Chondrocyte (in vitro differentiated cells): ENCODE measurements at places on chromosomes 4 and X. TPM values are rescaled to one million over a fixed set of nuclear protein-coding genes. Genes with fewer than 3 reads are reported as not detected.

DNA sequence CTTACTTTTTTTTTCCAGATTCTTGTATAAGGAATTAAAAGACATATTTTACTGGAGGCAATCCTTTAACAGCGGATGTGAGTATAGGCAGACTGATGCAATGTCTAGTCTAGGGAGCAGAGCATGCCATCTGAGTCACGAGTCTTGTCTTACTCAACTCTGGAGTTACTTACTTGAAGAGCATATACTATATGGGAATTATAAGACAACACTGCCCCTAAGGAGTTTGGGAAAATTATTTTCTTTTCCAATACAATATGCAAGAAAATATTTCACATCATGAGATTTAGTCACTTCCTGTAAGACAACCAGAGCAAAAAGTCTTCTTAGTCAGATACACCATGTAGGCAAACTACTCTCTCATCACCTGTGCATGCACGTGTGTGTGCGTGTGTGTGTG, 537.3 kb upstream of the FTHL17 start:
- H3K4me1 ChIP-seq: peaks cover 44% of the 10 kb centered on the region
- H3K27me3 ChIP-seq: no peaks in the 10 kb centered on the region
- no peak overlapping the region for H3K4me3 ChIP-seq
- H3K36me3 ChIP-seq: no peaks in the 10 kb centered on the region

DNA sequence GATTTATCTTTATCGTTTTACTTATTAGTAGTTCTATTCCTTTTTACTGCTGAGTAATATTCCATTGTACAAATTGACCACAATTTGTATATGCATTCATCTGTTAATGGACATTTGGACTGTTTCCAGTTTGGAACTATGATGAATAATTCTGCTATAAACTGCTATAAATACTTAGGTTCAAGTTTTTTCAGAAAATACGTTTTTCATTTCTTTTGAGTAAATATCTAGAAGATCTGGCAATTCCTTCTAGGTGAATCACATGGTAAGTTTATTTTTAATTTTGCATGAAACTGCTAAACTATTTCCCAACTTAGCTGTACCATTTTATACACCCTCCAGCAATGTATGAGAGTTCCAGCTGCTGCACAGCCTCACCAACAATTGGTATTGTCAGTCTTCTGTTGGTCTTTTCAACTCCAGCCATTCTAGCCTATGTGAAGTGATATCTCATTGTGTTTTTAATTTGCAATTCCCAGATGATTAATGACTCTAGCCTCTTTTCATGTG, 22.2 kb downstream of the LIN54 start:
- H3K36me3 ChIP-seq: no peaks in the 10 kb centered on the region
- DNase-seq: no peak
- H3K27ac ChIP-seq: peak overlapping the region; percentile 81
- H3K27me3 ChIP-seq: no peaks in the 10 kb centered on the region

DNA sequence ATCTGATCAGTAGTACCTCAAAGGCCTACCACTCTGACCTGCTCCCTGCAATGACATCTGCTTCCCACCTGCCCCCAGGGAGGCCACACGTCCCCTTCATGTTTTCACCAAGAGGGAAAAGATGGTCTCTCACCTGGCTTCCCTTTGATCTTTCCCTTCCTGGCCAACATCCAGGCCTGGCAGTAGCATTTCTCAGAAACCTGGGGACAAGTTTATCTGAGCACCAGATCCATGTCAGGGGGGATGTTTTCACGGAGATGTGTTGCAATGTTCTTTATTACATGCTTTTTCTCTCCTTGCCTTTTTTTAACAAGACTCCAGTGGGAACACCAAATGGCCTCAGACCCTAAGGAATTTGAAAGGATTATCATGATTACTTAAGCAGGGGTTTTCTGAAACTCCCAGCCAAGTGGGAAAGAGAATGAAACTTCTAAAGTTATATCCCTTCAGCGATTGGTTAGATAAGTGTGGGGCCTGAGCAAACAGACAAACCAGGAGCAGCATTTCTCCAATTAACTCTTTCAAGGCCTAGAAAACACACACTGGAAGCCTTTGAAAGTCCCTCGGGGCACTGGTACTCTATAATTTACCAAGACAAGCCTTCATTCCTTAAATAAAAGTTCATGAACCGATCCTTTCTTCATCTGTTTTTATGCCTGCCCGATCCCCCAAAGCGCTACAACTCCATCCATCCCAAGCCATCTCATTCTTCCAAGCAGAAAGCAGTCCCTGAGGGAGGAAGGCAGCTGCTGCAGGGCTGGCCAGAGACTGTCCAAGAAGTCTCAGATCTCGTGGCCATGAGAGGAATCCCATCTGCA, 94.1 kb downstream of the BCOR start:
- DNase-seq: no peak
- peaks cover 5% of the 10 kb centered on the region for H3K27me3 ChIP-seq
- no peaks in the 10 kb centered on the region for H3K36me3 ChIP-seq

- H3K36me3 ChIP-seq: peaks cover 41% of the 10 kb centered on the region
- DNase-seq: no peak
- H3K4me1 ChIP-seq: peaks cover 51% of the 10 kb centered on the region
- H3K27me3 ChIP-seq: no peaks in the 10 kb centered on the region
- H3K27ac ChIP-seq: no peak overlapping the region
These were observed 8.3 kb downstream of the HNRNPDL start for GRCh38 chr4:82421796-82422560.

GRCh38 chr4:176002007-176002613, 63.5 kb upstream of the WDR17 start:
- peak overlapping the region; percentile 74 for H3K4me3 ChIP-seq
- no peak overlapping the region for H3K27ac ChIP-seq
- peaks cover 17% of the 10 kb centered on the region for H3K4me1 ChIP-seq
- peaks cover 59% of the 10 kb centered on the region for H3K27me3 ChIP-seq
- no peak for DNase-seq
- no peaks in the 10 kb centered on the region for H3K36me3 ChIP-seq

- no peak for DNase-seq
- no peak overlapping the region for H3K4me3 ChIP-seq
- peaks cover 9% of the 10 kb centered on the region for H3K36me3 ChIP-seq
- H3K27me3 ChIP-seq: no peaks in the 10 kb centered on the region
These were observed 213.4 kb upstream of the JADE1 start for GRCh38 chr4:128596115-128596514.

DNA sequence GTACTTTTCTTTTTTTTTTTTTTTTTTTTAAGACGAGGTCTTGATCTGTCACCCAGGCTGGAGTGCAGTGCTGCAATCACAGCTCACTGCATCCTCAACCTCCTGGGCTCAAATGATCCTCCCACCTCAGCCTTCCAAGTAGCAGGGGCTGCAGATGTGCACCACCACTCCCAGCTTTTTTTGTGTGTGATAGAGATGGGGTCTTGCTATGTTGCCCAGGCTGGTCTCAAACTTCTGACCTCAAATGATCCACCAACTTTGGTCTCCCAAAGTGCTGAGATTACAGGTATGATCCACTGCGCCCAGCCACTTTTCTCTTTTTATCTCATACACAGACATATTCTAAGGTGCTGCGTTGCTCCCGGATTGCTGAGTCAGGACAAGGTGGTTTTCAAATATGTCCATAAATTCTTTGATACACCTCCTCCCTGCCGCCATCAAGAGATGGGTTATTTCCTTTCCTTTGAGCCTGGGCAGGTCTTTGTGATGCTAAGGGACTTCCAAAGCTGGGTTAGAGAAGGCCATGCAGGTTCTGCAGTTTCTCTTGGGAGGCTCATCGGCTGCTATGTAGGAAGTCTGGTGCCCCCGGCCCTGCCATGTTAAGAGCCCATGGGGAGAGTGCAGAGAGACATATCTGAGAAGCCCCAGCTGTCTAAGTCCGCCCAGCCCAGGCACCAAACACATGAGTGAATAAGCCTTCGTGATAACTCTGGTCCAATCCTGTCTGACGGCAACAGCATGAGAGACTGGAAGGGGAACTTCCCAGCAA, 8.4 kb upstream of the PLA2G12A start:
- H3K36me3 ChIP-seq: no peaks in the 10 kb centered on the region
- H3K4me3 ChIP-seq: no peak overlapping the region
- no peak for DNase-seq
- no peak overlapping the region for H3K27ac ChIP-seq
- peaks cover 11% of the 10 kb centered on the region for H3K4me1 ChIP-seq

DNA sequence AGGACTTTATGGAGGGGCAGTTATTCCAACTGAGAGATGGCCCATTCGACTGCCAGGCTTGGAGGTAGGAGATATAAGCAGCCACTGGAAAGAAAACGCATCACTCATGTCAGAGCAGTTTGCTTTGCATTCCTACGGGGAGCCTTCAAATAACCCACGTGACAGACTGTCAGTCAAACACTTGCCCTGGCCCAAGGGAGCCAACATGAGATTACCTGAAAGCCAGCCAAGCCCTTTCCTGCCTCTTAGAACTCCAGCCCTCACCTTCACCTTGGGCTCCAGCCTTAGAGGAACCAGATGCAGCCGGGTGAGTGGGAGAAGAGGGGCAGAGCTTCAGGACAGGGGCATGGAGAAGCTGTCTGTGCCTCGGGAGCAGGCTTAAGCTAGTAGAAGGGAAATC, 95.3 kb upstream of the CXCL13 start:
- no peak overlapping the region for H3K4me3 ChIP-seq
- H3K27ac ChIP-seq: no peak overlapping the region
- DNase-seq: no peak
- no peaks in the 10 kb centered on the region for H3K4me1 ChIP-seq
- no peaks in the 10 kb centered on the region for H3K36me3 ChIP-seq
- peaks cover 10% of the 10 kb centered on the region for H3K27me3 ChIP-seq

RLIM gene
- 42.9 to 51.5 TPM (median 44.6 TPM) in 3 replicates for total RNA-seq

TMEM33 gene
- 49.9 to 53.1 TPM (median 50.8 TPM) in 3 replicates for total RNA-seq

MAGEB17 gene
- not detected in 3 replicates for total RNA-seq

SAGE1 gene
- not detected in 3 replicates for total RNA-seq

NLRP2B gene
- total RNA-seq: not detected in 3 replicates

HSD17B10 gene
- total RNA-seq: 69.4 to 91.4 TPM (median 72.3 TPM) in 3 replicates
